CD8-positive, alpha-beta T cell (primary cell): ENCODE measurements at places on chromosomes 5 and 9.

- DNase-seq = no peak
Observed at GRCh38 chr5:7425830-7426229, 29.9 kb downstream of the ADCY2 start.

DNA sequence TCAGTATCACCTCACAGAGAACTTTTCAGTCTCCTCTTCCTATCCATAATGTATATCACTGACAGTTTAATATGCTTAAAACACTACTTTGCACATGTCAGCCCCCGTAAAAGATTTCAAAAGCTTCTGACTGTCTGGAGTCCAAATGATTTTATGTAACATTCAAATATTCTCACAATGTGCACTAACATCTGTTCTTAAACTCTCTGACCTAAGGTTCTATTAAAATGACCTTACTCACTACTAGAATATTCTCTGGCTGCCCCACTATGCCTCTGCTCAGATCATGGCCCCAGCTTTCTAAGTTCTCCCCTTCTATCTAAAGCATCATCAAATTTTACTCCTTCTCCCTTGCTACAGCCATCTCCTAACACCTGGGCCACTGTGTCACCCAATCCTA lies 52.5 kb downstream of the AP3B1 start:
- no peak for DNase-seq

GRCh38 chr9:126292736-126293521 lies 33.7 kb upstream of the MVB12B start:
- no peak for DNase-seq

GRCh38 chr5:30279237-30279636 lies 914.2 kb upstream of the CDH6 start:
- DNase-seq = no peak

GRCh38 chr5:76305269-76305668 lies 97.8 kb upstream of the IQGAP2 start:
- no peak for DNase-seq

- DNase-seq = peak; percentile 17
Observed at GRCh38 chr9:138099803-138100598, 222.4 kb downstream of the CACNA1B start.

GRCh38 chr5:160367261-160367660 lies 3.2 kb downstream of the C1QTNF2 start:
- no peak for DNase-seq

- no peak for DNase-seq
Observed at GRCh38 chr9:19379697-19380046, 364 bp downstream of the RPS6 start.

GRCh38 chr9:124001458-124001799 lies 10.1 kb upstream of the LHX2 start:
- no peak for DNase-seq

DNA sequence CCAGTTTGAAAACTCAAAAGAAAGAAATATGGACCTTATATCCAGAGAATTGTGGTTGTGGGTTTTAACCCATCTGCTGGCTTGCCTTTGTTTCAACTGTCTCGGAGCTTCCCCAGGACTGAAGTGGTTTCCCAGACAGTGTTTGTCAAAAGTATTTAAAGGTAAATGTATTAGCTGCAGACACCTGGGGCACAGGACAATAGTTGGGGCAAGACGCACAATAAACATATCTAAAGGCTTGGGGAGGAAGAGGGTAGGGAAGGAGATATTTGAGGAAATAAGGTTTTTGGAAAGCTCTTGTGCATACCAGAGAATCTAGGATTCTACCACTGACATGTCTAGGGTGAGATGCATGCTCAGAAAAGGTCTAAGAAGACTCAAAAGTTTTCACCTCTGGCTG lies 99.0 kb downstream of the ADAMTS2 start:
- DNase-seq = no peak
